ENCODE measurements at places on chromosomes 4 and X.
A peak's percentile ranks its signal among the peaks of the same experiment; 100 is the strongest.

DNA sequence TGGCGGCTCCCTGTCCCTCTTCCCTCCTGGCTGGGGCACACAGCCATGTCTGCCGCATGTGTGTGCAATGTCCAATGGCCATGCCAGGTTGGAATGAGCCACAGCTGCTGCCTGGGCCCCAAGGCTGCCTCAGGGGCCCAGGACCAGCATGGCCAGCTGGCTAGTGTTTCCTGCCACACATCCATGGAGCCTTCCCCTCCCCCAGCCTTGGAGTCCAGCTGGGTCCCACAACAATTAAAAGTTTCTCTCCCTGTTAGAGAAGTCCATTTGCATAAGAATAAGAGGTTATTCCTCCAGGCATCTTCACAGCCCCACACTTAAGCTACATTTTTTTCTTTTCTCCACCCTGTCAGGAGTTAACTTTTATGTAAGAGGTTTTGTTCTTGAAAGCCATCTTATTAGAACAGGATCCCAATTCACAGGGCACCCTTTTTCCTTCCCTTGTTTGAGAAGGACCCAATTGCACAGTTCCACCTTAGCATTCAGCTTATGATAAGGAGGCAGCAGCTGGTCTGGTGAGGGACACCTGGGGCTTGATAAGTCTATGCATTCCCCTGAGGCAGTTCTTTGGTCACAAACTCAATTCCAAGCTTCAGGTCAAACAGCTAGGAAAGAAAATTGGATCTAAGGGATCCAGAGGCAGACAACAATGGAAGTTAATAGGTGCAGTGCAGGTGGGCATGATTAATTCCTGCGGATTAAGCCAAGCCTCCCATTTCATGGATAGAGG, 963.3 kb upstream of the GRIA3 start:
- no peak for DNase-seq

- no peak for DNase-seq
These were observed 7.1 kb upstream of the NEIL3 start for GRCh38 chr4:177302371-177303100.

- no peak for DNase-seq
These were observed 53.9 kb downstream of the ENPP6 start for GRCh38 chr4:184163813-184164212.

DNA sequence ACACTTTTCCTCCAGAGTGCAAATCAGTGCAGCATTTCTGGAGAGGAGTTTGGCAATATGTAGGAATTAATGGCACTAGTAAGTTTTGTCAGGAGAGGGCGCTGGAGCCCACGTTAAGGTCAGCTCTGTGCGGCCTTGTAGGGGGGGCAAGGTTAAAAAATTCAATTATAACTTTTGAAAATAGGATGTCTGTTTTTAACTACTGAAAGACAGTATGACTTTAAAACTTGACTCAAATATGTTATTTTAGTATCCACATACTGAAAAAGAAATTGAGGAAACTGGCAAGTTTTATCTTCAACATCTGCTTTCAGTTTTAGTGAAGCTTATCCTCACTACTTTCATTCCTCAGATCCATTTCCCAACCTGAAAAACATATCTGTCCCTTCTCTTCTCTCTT, 30.9 kb upstream of the HSD17B13 start:
- no peak for DNase-seq

DNA sequence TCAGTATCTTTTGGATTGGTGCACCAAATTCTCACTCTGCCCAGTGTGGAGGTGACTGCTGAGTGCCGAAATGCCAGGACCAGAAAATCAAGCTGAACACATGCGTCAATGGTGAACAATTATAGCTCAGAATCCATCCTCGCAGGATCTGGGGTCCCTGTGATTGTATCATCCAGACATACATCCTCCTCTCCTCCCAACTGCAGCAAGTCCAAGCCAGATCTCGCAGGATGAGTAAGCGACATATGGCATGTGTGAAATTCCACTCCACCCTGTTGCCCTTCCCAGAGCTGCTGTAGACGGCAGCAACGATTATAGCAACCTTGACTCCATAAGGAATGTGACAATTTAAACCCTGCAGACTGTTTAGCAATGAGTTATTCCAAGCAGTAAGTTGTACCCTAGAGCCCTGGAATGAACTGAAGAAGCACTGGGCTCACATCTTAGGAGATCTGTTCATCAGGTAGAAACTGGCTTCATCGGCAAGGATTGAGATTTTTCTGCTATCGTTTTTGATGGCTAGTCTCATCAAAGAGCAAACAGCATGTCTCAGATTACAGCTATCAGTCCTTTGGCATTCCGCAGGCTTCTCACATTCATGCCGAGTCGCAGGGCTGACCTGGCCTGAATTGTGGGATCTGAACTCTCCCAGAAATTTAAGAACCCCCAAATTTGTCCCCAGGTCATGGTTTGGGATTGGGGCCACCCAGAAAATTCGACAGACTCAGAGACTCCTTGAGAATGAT, 35.5 kb upstream of the SORBS2 start:
- no peak for DNase-seq

- DNase-seq = no peak
These were observed 36.3 kb upstream of the SPINK2 start for GRCh38 chr4:56857601-56858309.

- no peak for DNase-seq
These were observed 101.6 kb downstream of the NPNT start for GRCh38 chr4:105996845-105997244.

DNA sequence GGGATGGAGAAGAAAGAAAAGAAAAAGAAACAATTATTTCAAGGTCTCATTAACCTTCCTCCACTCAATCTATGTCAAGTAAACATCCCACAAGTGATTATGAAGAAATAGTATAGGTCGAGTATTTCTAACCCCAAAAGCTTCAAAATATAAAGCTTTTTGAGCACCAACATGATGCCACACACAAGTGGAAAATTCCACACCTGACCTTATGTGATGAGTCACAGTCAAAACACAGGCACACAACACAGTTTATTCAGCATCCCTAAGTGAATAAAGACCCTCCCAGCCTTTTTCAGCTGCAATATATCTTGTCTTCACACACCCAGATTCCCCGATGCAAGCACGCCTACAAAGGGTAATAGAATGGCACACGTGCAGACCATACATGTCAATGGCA, 51.7 kb upstream of the VEGFC start:
- DNase-seq = no peak

DNA sequence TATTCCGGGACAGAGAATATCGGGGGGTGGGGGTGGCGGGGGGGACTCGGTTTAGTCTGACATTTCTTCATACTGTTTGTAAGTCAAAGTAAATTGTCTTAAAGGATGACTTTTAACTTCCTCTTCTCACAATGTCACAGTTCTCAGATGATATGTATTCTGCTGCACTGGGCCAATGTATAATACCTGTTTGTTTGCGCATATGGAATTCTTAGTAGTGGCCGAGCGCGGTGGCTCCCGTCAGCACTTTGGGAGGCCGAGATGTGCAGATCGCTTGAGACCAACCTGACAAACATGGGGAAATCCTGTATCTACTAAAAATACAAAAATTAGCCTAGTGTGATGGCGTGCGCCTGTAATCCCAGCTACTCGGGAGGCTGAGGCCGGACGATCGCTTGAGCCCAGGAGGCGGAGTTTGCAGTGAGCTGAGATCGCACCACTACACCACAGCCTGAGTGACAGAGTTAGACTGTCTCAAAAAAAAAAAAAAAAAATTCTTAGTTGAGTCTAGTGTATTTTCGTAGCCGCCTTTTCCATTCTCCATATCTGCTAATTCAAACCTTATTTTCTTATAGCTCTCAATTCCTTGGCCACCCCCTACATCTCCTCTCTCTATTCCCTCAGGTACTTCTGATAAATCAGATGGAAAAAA, 851 bp downstream of the POLR2B start:
- DNase-seq = no peak

DNA sequence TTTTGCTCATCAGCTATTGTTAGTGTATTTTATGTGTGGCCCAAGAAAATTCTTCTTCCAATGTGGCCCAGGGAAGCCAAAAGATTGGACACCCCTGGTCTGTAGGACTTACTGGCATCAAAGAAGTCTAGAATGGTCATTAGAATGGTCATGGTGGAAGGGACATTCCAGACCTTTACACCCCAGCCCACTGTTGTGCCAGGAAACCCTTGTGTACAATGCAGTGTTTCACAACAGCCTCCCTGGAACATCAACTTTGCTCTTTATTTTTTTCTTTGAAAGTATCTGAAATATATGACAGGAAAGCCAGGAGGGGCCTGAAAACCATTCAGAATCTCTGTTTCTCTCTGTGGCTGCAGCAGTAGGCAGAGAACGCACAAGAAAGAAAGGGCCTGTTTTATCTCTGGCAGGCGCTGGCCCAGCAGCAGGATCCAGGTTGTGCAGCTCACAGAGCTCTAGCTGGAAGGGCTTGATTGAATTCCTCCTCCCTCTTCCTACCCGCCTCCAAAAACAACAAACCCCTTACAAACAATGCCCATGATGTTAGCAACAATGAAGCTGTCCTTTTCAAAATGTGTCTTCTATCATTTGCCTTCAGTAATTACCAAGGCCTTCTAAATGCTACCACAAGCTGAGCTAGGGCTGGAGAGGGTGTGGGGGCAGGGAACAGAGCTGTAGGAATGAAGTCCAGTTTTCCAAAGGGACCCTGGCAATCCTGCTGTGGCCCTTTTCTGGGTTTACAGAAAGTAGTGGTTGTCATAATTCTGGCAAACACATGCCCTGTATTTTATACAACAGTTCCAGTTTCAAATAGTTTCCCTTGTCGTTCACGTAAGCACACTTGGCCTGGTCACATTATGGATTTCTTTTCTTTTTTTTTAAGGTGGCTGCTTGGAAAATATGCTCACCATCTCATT, 32.3 kb upstream of the TFDP3 start:
- DNase-seq = no peak

- no peak for DNase-seq
These were observed 49.8 kb downstream of the NPY5R start for GRCh38 chr4:163393471-163393870.

DNA sequence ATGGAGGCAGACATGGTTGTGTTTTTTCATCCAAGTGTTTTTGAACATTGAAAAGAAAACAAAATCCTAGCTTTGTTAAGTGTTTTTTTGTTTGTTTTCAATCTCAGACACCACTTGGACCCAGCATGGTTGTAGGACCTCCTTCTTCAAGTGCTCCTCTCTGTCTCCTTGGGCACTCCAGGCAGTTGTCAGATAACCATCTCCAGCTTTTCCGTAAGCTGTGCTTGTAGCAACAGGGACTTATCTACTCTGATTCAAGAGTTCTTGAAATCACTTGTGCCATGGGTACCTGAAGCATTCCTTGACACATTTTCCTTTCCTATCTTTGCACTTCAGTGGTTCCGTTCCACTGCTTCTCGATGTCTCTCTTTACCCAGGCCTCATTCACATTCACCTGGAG, 334.9 kb upstream of the DDX53 start:
- no peak for DNase-seq

GRCh38 chrX:107682256-107682655, 53.9 kb downstream of the PRPS1 start:
- no peak for DNase-seq

GRCh38 chr4:7425124-7425523, 9.6 kb downstream of the PSAPL1 start:
- no peak for DNase-seq

- DNase-seq = no peak
These were observed 8.4 kb upstream of the MSX1 start for GRCh38 chr4:4851081-4851480.

DNA sequence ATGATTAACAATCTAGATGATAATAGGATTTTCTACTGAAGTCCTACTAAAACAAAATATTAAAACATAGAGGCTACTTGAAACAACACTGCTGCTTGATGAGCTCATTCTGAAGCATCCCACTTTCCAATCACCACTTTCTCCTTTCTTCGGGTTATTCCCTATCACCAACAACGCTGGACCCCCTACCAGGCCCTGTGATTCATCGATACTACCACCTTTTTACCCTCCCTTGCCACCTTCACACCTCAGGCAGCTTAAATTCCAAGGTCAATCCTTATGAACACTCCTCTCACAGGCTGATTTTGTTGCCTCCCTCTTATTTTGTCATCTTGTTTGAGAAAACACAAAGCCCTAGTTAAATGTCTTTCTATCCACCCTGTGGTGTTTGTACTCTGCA, 102.6 kb downstream of the IQCM start:
- DNase-seq = no peak

DNA sequence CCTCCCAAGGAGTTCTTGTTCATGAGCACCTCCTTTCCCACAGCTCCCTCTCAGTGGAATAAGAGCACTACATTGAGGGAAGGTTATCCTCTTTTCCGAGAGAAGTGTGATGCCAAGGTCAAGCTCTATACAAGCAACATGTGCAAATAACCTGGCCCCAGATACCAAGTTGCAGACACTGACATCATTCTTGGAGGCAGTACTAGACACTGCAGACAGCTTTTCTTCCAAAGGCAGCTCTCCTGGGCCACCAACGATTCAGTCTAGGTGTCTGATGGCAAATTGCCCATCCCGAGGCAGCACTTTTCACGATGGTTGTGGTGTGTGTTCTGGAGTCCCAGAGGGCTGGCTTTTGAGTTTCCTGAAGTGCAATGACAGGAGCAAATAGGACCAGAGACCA, 384.9 kb downstream of the TLL1 start:
- no peak for DNase-seq

- peak; percentile 48 for DNase-seq
These were observed 51.5 kb upstream of the TRIM2 start for GRCh38 chr4:153152501-153153338.

DNA sequence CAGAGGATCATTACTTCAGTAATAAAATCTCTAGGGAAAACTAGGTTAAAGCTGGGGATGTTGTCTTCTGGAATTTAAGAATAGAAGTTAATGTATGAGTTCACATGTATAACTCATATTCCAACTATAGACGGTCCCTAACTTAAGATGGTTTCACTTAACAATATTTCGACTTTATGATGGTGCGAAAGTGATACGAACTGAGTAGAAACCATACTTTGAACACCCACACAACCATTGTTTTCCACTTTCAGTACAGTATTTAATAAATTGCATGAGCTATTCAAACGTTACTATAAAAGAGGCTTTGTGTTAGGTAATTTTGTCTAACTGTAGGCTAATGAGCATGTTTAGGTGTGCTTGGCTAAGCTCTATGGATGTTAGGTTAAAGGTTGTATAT, 38.7 kb downstream of the CCSER1 start:
- no peak for DNase-seq

- DNase-seq = no peak
These were observed 169.4 kb upstream of the NAP1L5 start for GRCh38 chr4:88866862-88867550.

- DNase-seq = no peak
These were observed 163.3 kb upstream of the PRDX4 start for GRCh38 chrX:23503835-23504539.
